ENCODE measurements at places on chromosomes 6 and 20.

DNA sequence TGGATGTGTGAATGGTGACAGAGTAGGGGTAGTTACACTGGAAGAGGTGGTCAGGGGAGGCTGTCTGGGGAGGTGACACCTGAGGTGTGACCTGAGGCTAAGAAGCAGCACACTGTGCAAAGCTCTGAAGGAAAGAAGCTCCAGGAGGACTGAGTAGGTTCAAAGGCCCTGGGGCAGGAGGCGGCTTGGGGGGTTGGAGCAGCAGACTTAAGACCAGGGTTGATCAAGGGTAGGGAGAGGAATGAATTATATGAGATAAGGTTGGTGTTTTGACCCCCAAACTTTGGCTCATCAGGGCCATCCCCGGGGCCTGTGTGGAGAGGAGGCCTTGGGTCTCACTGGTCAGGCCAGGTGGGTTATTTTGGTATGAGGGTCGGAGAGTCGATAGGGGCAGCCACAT lies 166.1 kb downstream of the GRM4 start:
- DNase-seq, result no peak

- no peak for DNase-seq
These were observed 68.9 kb downstream of the GINS1 start for GRCh38 chr20:25476106-25477013.

GRCh38 chr6:132218059-132218696 lies 183.1 kb downstream of the MOXD1 start:
- no peak for DNase-seq

DNA sequence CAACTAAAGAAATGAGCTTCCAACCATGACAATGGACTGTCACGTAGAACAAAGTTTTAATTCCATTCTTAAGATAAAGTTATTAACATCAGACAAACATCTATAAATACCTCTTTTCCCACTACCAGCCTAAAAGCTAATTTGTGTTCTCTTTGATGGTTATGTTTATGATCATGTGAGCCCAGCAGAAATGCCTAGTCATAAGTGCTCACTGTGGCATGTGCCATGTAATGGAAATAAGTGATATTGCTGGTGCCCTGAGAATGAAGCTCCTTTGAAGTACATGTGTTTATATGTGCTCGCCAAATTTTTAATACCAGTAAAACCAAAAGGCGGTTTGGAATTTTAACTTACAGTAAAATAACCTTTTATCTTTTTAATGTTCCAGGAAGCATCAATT lies 205.8 kb downstream of the ISM1 start:
- DNase-seq, result no peak

DNA sequence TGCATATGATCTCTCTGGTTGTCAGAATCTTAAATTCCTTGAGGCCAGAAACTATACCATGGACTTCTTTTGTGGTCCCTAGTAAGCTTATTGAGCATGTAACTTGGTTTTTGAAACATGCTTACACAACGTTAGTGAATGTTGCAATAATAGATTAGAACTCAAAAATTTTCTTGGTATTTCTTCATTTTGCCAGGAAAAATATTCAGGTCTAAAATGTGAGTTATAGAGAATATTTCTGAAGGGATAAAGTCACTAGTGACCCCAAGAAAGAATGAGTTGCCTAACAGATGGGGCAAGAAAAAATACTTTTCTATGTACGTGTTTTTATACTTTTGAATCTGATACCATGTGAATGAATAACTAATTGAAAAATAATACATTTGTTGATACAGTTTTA lies 195.4 kb downstream of the TFAP2A start:
- no peak for DNase-seq

All from skeletal muscle cell (primary cell).